ENCODE measurements at places on chromosomes 4 and X.

GRCh38 chrX:19683358-19683757, 168.1 kb upstream of the MAP3K15 start:
- no peak for DNase-seq

DNA sequence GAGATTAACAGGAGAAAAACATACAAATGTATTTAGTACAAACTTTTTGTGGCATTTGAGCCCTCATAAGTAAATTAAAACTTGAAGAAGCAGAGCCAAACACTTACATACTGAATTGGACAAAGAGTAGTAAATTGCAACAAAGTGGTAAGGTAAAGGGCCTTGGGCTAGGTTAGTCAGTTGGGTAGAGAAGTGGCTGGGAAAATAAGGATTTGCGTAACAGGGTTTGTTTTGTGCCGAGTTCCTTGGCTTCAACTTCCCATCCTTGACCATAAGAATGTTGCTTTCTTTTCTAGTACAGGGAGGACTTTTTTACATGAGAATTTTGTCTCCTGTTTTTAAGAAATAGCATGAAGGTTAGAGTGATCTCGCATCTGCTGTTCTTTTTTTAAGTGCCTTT, 33.3 kb upstream of the DSPP start:
- DNase-seq: no peak

GRCh38 chrX:129783291-129783713, 3.6 kb downstream of the SASH3 start:
- no peak for DNase-seq

DNA sequence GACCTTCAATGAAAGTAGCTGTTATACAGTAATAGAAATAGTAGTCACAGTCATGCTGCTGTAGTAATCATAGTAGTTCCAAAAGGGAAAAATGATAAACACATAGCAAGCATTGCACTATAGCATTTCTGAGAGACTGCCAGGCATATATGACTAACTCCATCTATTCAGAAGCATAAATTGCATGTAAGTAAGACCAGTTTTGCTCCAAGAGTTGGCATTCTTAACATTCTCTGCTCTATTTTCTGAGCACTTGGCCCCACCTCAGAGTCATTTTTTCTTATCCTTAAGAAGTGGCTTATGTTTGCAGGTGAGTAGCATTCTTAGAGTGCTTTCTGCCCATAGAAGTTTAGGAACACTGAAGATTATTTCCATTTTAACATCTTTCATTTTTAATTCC, 490.3 kb upstream of the TECRL start:
- DNase-seq: no peak

- no peak for DNase-seq
Measured at GRCh38 chr4:18419780-18420179, 398.2 kb upstream of the LCORL start.

DNA sequence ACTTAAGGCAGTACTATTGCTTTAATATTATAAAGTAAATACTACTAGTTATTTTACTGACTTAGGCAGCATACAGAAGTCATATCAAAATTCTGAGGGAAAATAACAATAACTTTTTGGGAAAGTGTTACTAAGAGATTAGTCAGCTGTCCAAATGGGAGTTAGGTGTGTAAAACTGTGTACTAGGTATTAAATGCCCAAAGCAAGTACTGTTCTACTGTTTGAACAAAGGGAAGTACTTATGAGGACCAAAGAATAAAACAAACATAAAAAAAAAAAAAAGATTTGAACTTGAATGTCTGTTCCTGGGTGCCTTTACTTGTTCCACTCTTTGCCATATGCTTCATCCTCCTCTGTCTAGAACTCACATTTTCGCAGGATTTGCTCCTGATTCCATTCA, 174.4 kb downstream of the MSL3 start:
- DNase-seq: no peak

DNA sequence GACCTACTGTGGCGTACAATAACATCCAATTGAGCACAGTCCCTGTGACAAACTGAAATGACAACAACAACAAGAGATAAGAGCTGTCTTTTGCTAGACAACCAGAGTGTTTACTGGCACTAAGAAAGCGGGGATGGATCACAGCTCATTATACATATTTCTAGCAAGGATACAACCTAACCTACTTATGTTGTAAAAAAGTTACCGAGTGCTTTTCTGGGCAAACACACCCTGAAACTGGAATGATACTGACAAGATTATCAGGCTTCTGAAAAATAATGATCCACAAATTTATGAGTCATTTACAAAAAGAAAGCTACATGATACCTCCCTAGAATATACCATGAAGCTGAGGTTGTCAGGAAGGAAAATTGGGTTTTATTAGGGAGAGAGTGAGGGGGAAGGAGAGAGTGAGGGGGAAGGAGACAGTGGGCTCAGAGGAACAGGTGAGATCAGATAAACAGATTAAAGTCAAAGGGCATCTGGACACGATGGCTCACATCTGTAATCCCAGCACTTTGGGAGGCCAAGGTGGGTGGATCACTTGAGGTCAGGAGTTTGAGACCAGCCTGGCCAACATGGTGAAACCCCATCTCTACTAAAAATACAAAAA, 20.3 kb downstream of the TBC1D9 start:
- DNase-seq: no peak

GRCh38 chr4:94409962-94410361, 41.8 kb upstream of the PDLIM5 start:
- no peak for DNase-seq

DNA sequence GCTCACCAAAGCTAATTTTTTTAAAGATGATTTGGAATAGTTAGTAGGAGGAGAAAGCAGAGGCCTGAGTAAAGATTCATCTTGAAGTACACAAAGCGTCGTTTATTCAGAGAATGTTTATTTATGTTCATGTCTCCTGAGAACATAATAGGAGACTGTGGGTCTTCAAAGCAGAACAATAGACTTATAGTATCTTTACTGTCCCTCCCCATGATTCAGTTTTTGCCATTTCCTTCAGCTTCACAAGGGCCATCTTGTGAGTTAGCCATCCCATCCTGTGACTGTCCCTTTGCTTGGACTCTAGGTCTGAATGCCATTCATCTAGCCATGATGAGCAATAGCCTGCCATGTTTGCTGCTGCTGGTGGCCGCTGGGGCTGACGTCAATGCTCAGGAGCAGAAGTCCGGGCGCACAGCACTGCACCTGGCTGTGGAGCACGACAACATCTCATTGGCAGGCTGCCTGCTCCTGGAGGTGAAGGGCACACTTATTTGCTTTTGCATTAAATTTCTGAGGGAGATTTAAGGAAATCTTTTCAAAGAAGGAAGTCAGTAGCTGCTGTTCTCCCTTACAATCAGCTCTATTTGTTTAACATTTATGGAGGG, 105.8 kb downstream of the NFKB1 start:
- peak; percentile 21 for DNase-seq

GRCh38 chr4:184802697-184803015, 23.1 kb downstream of the ACSL1 start:
- no peak for DNase-seq

DNA sequence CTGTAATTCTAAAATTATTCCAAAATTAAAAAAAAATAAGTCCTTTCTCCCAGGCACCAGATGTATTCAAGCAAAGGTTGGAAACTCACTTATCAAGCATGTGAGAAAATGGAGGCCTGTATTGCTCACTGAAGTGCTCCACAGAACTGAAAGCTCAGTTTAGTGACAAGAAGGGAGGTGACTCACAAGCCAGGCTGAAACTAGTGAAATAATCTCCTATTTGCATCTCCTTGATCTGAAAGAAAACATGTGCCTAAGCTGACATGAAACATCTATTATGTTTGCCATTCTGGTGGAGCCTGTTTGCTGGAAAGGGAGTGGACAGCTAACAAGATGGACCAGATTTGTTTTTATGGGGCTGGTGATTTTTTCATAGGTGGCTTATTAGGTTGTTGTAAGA, 54.0 kb upstream of the AMELX start:
- no peak for DNase-seq

- DNase-seq: peak; percentile 79
Measured at GRCh38 chr4:17562157-17562556, 14.8 kb upstream of the LAP3 start.

- no peak for DNase-seq
Measured at GRCh38 chrX:35868501-35868900, 51.0 kb upstream of the CFAP47 start.

DNA sequence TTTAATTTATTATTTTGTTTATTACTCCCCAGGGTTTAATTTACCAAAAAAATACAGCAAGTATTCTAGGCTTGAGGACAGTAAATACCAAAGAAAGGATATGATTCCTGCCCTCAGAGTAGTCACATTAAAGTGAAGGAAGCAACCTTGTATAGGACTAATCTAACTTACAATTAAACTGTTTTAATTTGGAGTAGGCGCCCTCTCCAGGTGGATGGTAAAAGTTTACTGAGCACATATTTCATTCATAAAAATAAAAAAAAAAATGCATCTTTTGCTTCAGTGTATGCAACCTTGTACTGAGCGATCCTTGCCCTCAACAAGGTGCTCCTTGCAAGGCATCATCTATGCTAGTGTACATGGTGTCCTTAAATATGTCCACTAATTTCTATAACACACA, 72.0 kb upstream of the MAGEB16 start:
- no peak for DNase-seq
